Caki2 (cell line): ENCODE measurements at places on chromosomes 13 and 19.

GRCh38 chr19:50830266-50831025 is 2.9 kb downstream of the KLK15 start:
- DNase-seq, result no peak

DNA sequence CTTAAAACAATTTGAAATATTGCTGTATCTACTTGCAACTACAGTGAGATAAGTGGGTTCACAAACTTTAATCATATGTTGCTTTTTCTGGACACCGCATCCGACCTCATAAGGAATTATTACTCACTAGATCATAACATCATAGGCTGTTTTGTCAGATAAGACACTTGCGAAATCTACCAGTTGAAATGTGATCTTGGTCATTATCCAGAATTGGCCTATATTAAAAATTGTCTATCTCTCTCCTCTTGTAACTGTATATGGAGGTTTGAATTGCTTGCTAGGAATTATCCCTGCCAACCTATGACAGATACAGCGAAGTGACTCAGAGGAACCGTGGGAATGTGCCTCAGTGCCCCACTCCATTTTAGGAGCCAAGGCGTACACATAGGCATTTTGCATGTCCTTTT is 117.0 kb upstream of the POSTN start:
- peak; percentile 61 for DNase-seq

DNA sequence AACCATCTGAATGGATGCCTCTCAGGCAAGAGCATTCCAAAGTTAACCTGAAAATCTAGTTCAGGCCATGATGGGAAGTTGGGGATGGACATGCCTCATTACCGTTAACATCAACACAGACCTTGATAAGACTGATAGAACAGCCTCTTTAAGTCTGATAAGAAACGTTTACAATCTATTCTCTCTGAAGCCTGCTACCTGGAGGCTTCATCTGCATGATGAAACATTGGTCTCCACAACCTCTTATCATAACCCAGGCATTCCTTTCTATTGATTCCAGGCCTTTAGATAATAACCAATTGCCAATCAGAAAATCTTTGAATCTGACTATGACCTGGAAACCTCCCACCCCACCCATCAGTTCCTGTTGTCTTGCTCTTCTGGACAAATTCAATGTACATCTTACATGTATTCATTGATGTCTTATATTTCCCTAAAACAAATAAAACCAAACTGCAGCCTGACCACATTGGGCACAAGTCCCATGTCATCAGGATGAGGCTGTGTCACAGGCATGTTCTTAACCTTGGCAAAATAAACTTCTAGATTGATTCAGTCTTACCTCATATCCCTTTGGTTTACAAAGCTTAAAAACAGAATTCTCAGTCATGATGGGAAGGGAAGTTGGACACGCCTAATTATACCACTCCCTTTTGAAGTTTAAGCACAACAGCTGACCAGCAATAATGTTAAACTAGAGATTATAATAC is 843.8 kb upstream of the SPRY2 start:
- DNase-seq, result no peak

DNA sequence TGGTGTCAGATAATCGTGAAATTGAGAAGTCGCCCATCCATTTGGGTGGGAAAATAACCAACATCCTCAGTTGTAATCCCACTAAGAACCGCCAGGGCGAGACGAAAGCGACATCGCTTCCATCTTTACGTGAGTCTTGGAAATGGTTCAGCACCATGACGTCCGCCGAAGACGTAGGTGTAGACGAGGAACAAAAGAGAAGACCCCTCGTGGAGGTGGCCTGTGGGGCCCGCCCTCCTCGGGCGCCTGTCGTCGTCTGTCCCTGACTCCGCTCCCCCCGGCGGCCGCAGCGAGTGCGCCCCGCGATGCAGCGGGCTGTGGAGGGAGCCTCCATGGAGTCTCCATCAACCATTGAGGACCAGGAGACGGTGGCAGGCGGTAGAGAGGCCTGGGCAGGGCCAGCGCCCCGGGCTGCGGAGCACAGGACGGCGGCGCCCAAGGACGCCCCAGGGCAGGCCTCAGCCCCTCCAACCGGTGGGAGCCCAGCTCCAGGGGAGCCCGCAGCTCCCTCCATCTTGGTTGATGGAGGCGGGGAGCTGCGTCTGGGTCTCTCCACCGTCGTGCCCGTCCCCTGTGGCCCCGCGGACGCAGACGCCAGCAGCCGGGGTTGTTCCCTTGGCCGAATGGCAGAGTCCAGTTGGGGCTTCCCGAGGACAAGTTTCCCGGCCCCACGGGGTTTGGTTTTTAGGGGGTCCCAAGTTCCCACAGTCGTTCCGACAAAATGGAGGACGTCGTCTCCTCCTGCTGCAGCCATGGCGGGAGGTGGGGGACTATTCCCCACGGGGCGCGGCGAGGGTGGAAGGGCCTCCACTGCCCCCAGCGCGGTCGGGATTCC is 990 bp upstream of the ZMYM2 start:
- no peak for DNase-seq

GRCh38 chr13:48576448-48577010 is 43.6 kb upstream of the RCBTB2 start:
- DNase-seq, result no peak

GRCh38 chr19:16679811-16680210 is 18.9 kb downstream of the TMEM38A start:
- no peak for DNase-seq

GRCh38 chr13:48866249-48866648 is 109.5 kb upstream of the FNDC3A start:
- DNase-seq, result no peak

DNA sequence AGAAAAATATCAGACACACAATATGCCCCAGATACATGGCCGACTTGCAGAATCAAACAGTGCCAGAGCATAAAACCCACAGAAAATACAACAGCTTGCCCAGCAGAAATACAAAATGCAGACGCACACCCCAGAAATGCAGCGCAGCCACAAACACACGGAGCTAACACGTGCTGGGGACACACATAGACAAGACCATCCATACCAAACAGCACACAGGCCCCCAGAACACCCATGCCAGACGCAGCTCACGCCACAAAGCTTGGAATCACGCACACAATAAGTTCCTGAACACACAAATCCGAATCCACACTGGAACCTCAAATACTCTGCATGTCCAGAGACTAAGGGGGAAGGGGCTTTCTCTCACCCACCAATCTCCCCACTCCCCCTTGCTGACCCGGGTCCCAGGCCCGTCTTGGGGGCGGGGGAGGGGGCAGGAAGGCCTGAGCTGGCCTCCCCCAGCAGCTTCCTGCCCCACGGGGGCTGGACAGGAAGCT is 17.2 kb downstream of the CCDC97 start:
- no peak for DNase-seq

DNA sequence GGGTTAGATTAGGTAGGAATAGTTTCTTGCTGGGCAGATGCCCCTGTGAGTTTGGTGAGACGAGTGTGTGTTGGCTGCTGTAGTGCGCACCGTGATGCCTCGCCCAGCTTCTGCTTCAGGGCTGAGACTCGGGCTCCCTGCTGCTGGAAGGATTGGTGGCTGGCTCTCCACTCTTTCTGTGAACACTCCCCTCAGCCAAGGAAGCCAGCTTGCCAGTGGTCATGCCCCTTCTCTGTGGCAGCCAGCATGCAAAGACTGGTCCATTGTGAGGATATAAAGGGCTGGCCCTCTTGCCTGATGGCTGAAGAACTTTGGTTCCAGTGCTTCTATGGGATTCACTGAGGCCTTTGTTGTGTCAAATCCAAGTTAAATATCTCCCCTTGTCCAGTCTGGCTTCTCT is 2.9 kb upstream of the HTR2A start:
- no peak for DNase-seq

DNA sequence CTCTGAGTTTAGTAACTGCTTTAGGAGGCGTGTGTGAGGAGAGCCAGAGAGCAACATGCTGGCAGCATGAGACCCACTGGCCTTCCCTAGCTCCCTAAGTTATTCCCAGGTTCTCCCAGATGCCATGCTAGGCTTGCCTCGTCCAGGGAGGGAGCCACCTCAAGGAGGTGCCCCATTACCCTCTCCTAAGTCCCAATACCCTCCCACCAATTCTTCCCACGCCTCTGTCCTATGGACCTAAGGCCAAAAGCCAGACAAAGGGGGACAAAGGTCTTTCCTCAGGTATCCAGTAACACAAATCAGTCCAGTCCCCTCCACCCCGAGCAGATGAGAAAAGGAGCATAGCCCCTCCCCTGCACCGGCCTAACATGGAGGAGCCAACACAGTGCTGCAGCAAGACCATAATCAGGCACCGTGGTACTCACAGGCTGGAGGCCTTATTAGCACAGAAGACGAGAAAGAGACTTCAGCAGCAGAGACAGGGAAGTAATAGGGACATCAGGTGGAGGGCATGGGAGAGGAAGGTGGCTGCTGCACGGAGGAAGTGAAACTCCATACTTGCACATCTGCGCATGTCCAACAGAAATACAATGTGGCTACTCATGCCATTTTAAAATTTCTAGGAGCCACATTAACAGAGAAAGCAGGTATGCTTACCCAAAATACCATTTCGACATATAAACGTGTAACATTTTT is 46.3 kb downstream of the BRD4 start:
- no peak for DNase-seq

GRCh38 chr19:6022570-6023064 is 44.7 kb upstream of the RANBP3 start:
- no peak for DNase-seq

- DNase-seq, result no peak
These were observed 64.2 kb downstream of the TEX29 start for GRCh38 chr13:111384441-111385182.

- DNase-seq, result no peak
These were observed 878.5 kb downstream of the UQCRFS1 start for GRCh38 chr19:28334419-28334818.

DNA sequence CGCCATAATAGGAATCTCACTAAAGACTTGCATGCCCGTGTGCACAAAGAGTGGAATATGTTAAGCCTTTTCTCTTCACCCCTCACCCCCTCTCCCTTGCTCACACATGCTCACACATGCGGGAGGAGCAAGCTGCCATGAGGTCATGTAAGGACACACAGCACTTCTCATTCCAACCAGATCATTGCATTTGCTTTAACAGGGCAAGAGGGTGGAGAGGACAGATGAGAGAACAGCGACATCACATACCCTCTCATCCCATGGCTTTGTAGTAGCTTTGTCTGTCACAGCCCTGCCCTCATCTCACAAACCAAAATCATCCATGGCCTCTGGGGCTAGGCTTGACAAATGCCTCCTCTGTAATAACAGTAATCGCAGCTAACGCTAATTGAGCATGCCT is 145.6 kb upstream of the FRY start:
- DNase-seq, result no peak

DNA sequence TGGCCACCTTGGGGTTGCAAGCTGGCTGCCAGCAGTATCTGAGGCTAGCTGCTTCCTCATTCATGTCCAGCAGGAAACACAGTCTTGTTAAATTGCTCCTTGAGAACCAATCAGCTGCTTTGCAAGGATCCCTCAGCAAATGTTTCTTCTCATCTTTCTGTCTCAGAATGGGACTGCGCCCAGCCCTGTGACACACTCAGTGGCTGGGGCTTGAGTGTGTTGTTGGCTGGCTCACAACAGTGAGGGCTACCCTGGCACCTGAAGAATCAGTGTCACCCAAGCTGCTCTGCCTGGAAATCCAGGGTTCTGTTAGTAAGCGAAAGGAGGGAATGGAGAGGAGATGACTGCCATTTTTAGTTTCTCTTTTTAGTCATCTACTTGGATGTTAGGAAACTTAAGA is 317.2 kb downstream of the DCT start:
- no peak for DNase-seq

DNA sequence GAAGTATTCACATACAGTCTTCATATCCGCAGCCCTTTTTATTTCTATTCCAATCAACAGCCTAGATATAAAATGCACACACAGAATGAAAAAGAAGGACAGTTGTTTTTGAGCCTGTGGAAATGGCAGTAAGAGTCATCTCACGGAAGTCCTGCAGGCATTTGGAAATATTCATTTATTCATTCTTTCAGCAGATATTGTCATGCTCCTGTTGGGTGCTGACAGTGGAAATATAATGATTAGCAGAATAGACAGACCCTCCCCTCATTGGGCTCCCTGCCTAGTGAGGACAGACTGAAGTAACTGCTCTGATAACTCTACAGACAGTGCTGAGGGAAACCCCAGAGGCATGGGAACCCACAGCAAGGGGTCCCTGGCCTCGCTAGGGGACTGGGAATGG is 392.3 kb downstream of the FOXO1 start:
- no peak for DNase-seq

DNA sequence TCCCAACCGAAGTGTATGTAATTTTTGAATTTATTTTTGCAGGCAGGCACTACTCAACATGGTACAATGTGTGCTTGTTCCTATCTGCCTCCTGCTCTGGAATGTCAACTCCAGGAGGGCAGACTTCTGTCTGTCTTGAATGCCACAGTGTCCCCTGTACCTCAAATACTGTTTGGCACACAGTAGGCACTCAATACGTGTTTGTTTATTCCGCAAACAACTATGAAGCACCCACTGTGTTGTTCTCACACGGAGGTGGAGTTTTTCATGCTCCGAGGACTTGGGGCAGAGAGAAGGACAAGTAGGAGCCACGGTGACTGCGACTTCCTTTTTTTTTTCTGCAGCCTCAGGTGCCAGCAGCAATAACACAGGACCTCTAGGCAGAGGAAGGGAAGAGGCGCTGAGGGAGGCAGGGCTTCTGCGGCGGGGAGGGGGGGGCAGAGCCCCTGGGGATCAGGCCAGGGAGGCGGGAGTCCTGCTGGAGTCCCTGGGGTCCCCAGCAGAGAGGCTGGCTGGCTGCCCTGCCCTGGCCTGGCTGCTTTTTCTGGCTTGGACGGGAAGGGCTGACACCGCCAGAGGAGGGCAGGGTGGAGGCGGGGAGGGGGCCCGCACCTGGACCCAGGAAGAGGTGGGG is 29.3 kb upstream of the TNFAIP8L1 start:
- no peak for DNase-seq

DNA sequence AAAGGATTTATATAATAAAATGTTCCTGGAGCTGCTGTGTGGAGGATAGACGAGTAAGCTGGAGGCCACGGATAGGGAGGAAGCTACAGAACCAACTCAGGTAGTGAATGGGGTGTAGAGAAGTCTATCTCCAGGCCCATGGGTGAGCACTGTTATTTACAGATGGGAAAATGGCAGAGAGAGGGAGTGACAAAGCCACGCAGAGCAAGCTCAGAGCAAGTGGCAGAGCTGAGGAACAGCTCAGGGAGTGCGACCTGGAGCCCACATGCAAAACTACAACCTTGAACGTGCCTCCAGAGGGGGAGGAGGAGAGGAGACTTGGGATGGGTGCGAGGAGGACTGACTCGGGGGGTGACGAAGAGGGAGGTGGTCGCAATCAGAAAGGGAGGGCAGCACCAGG is 13.4 kb upstream of the RSPH6A start:
- no peak for DNase-seq

GRCh38 chr13:49938921-49939320 is 2.8 kb upstream of the SPRYD7 start:
- no peak for DNase-seq

GRCh38 chr13:112958127-112958989 is 10.7 kb upstream of the MCF2L start:
- DNase-seq, result no peak

- no peak for DNase-seq
These were observed 6.6 kb upstream of the PRKD2 start for GRCh38 chr19:46723471-46723870.

GRCh38 chr19:10963865-10964264 is 3.0 kb downstream of the SMARCA4 start:
- no peak for DNase-seq
